ENCODE measurements at places on chromosomes 12 and 14.

DNA sequence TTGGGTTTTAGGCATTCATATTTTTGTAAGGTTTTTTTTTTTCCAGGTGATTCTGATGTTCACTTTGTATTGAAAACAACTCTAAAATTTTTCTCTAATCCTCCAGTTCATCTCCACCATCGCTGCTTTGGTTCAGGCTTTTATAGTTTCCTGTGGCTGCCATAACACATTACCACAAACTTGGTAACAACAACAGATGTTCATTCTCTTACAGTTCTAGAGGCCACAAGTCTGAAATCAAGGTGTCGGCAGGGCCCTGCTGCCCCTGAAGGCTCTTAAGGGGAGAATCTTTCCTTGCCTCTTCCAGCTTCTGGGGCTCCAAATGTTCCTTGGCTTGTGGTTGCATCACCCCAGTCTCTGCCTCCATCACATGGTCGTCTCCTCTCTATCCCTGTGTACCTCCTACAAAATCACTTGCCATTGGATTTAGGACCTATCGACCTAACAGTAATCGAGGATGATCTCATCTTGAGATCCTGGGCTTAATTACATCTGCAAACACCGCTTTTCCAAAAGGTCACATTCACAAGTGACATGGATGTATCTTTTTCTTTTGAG, 55.2 kb downstream of the PELI2 start:
- DNase-seq: no peak

DNA sequence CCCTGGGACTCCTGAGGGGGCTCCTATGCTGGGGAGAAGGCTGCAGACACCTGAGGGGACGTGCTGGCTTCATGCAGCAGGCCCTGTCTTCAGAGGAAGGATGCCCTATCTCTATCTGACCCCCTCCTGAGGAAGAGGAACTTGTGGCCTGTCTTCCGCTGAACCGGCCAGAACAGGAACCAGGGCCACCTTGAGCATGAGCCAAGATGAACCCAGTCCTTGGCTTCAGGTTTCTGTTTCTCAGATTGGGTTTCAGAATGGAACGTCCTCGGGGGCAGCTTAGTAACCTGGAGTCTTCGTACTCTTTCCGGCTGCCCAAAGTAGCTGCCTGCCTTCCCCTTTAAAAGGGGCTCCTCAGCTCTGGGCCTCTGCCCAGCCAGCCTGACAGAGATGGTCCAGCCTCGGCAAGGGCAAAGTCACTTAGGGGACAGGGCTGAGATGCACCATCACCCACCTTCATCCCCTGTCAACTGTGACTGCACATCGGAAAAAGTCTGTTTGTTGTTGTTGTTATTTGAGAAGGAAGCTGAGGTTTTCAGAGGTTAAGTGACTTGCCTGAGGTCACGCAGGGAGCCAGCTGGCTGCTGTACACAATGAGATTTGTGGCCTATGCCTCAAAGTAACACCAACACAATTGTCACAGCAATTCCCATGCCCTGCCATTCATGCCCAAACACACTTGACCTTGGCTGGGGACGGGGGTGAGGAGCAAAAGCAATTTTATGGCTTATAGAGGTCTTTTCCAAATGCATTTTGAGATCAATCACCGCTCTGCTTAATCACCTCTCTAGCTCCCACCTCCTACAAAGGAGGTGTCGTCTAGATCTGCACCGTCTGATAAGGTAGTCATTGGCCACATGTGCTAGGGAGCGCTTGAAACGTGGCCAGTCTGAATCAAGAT, 13.4 kb downstream of the ASB2 start:
- no peak for DNase-seq

DNA sequence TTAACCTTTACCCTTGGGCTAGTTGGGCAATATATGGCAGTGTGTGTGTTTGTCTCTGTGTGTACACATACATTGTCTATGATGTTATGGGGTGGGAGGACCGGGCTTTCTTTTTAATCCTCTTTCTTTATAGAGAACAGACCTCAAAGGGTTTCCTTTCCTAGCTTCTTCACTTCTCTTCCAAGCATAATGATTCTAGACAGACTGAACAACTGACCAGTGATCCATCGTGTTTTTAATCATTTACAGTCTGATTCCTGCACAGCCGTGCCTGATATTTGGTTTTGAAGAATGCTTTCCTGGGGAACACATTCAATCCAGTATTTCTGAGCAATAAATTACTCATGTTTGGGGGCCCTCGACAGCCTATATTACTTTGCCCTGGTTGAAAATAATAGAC, 481.1 kb upstream of the DCN start:
- no peak for DNase-seq

- no peak for DNase-seq
Measured at GRCh38 chr14:38490273-38490672, 234.4 kb upstream of the CLEC14A start.

DNA sequence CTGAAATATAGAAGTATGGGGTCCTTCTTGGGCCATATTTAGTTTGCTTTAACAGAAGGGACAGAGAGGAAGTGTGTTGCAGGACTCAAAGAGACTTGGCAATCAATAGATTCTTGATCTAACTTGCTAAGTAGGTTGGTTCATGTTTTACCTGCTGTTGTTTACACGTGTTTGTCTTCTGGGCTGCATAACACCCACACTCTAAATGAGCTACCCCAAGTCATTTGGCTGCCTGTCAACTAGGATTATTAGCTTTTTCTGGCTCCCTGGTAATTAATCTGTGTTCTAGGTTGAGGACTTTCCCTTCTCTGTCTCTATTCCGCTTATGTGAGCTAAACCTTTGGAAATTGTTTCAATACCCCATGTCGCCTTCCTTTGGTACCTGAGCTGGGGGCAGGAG, 10.1 kb upstream of the TBPL2 start:
- no peak for DNase-seq

GRCh38 chr12:24798335-24798734, 150.6 kb downstream of the BCAT1 start:
- no peak for DNase-seq

DNA sequence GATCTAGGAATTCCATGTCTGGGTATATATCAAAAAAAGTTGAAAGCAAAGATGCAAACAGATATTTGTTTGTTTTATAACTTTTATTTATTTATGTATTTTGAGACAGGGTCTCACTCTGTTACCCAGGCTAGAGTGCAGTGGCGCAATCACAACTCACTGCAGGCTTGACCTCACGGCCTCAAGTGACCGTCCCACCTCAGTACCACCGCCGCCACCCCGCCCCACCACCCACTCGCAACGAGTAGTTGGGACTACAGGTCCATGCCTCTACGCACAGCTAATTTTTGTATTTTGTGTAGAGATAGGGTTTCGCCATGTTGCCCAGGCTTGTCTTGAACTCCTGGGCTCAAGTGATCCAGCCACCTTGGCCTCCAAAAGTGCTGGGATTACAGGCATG, 66.5 kb upstream of the KTN1 start:
- DNase-seq: no peak

GRCh38 chr14:63192085-63192484, 12.2 kb upstream of the RHOJ start:
- DNase-seq: no peak

- no peak for DNase-seq
Measured at GRCh38 chr12:15932971-15933370, 21.8 kb downstream of the DERA start.

DNA sequence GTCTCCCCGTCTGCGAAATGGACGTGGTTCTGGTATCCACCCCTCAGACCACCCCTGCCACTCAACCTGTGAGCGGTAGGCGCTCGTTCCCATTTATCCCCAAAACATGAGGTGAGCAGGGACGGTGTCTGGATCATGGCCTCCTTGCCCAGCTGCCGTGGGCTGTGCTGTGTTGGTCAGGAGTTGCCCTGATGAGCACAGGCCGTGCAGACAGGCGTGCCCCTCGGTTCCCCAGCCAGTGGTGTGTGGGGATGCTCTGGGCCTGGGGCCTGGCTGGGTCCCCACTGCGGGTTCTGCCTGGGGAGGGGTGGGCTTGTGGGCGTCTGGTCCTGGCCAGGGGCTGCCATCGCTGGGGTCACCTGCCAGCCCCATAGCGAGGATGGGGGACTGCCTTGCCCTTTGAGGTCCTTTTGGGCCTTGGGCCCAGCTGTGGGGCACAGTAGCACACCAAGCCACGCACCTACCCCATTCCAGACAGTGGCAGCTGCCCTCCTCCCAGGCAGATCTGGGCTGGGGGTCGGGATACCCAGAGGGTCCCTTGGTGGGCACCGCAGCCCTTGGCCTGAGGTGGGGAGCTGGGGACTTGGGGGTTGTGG, 11.3 kb upstream of the PUS1 start:
- no peak for DNase-seq

GRCh38 chr14:66483322-66483721, 2.8 kb upstream of the CCDC196 start:
- no peak for DNase-seq

GRCh38 chr12:90679674-90680073, 275.3 kb downstream of the CCER1 start:
- DNase-seq: no peak

DNA sequence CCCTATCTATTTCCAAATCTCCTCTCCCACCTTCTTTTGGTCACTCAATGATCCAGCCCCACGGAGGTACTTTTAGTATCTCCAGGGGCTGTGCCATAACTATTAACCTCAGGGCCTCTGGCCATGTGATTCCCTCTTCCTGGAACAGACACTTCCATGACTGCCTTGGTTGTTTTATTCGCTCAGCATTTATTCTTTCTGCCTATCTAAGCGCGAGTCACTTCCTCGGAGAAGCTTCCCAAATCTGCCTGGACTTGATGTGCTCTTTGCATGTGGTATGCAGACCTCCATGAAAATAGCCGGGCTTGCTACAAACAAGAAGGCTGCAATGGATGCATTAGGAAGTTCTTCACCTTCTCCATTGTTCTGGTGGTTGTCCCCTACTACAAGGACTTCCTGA, 939.0 kb upstream of the TMEM132C start:
- DNase-seq: no peak

- DNase-seq: no peak
Measured at GRCh38 chr12:68585966-68586365, 24.7 kb upstream of the RAP1B start.

DNA sequence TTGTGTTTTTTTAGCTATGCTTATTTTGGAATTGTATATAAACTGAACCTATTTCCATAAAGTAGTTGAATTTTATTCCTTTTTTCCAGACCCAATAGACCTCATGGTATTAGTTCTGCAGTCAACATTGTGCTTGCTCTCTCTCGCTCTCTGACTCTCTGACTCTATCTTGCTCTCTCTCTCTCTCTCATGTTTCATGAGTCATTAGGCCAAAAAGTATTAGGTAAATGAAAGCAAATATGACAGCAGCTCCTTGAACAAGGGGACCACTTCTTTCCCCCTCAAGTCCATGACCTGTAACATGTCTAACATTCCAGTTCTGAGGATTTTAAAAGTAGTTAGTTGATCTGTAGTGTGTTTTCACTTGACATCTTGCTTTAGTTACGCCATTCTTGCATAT, 14.0 kb upstream of the C12orf71 start:
- no peak for DNase-seq

DNA sequence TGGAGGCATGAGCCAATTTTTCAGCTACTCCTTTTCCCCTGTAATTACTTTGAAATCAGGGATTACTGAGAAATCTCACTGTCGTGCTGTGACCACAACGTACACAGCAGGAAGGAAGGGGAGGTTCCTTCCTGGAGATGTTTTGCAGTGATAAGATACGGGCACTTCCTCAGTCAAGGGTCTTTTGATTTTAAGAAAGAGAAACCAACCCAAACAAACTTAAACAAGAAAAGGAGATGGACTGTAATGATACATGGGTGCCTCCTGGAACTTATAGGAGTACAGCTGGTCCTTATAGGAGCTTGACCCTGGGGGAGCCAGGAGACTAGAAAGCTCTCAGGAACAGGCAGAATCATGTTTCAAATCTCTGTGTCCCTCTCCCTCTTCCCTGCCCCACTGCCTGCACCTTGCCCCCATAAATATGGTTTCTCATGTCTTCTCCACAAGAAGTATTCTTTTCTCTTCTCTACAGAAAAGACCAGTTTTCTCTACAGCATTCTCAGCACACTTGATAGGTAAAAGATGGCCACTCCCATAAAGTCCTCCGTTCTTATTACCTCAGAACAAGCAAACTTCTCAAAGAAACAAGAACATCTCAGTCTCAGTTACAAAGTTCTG, 281.1 kb upstream of the AMIGO2 start:
- no peak for DNase-seq

DNA sequence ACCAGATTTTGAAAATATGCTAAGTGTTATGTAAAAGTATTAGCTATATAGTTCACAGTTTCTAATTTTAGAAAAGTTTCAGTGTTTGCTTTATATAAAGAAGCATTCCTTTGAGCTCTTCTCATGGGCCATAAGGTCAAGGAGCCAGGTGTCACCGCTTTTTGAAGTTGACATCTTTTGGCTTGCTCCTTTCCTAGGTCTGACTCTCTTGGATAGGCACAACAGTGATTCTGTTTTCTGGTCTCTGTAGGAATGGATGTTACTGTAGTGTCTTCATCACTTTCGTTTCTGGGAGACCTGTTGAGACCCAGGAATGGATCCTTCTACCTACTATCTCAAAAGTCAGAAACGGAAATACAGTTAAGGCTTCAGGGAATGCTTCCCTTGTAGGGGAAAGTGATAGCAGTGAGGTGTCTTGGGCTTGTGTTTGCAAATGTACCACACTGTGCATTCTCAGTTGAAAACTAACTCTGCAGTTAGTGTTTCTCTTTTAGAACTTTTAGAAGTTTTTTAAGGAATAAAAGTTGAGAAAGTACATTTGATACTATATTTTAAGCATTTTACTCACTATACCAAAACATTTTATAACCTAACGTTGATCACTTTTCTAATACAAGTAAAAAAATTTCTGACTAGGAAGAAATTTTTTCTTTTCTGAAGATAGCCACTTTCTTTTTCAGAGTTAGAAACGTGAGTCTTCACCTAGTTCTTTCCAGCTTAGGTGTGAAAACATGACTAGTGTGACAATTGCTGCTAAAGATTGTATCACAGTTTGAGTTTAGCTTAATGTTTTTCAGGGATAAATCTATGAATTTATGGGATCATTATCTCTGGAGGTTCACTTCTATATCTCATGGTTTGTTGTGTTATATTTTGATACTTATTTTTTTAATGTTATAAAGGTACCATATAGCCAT, 20.8 kb downstream of the VRK1 start:
- no peak for DNase-seq

DNA sequence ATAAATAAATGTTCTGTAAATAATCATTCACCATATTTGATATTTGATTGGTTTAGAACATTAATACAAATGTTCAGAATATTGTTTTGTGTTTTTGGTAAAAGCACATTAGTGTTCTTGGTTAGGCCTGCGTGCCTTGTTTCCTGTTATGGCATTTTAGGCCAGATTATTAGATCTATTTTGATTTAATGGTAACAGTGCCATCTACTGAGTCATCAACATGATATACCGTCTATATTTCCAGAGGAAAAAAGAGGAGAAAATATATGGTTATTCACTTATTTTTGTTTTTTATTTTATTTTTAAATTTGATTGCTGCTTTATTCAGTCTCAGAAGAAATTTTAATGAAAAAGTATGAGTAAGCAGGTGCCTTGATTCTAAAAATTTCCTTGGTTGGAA, 60.3 kb downstream of the GPHN start:
- DNase-seq: no peak

GRCh38 chr12:127542931-127543330, 724.0 kb upstream of the TMEM132C start:
- no peak for DNase-seq

All from right forelimb (tissue), 1 donor.